ENCODE measurements at places on chromosomes 13 and 19. TPM values are rescaled to one million over a fixed set of nuclear protein-coding genes. Genes with fewer than 3 reads are reported as not detected.

- DNase-seq = no peak
Measured at GRCh38 chr13:83796364-83796763, 85.9 kb downstream of the SLITRK1 start.

DNA sequence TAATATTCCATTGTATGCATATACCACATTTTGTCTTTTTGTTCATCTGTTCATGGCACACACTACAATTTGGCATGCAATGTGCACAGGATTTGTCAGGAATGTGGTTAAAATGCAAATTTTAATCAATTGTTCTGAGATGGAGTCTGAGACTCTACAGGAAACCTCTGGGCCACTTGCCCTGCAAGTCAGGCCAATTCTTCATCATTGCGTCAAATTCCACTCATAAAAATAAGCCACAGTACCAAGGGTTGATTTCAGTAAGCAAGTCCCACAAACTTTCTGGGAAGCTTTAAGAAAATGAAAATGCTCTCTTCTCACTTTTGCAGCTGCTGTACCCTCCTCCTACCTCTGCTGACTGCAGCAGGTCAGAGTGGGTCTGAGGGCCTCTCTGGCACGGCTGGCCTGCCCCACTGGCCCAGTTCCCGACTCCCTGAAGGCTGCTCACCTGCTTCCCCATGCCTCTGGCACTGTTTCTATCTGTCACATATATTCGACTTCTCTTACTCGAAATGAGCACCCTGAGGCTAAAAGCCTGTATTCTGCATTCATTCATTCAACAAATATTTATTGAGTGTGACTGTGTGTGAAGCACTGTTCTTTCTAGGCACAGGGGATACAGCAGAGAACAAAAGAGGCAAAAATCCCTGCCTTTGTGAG is 83.8 kb upstream of the WASF3 start:
- DNase-seq = no peak

GRCh38 chr13:44312131-44312530 is 61.5 kb upstream of the SERP2 start:
- no peak for DNase-seq

GRCh38 chr13:25300861-25301346 is 521 bp upstream of the NUP58 start:
- DNase-seq = no peak

GRCh38 chr13:102333320-102334198 is 68.3 kb downstream of the FGF14 start:
- no peak for DNase-seq

Gene INSR
- total RNA-seq = 15.5 TPM

Gene FBL
- 162 TPM for total RNA-seq

Gene PRSS57
- not detected for total RNA-seq
